ENCODE measurements at places on chromosomes 4 and X.

GRCh38 chr4:53711926-53712325 lies 120.6 kb upstream of the LNX1 start:
- DNase-seq: no peak

DNA sequence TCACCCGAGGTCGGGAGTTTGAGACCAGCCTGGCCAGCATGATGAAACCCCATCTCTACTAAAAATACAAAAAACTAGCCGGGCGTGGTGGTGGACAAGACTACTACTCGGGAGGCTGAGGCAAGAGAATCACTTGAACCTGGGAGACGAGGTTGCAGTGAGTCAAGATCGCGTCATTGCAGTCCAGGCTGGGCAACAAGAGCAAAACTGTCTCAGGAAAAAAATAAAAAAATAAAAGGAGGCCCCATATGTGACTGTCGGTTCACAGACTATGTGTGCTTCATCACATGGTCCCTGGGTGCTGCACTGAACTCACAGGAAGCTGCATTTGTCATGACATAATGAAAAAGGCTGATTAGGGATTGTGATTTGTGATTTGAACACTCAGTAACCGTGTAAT lies 6.4 kb downstream of the TRIML1 start:
- DNase-seq: no peak

DNA sequence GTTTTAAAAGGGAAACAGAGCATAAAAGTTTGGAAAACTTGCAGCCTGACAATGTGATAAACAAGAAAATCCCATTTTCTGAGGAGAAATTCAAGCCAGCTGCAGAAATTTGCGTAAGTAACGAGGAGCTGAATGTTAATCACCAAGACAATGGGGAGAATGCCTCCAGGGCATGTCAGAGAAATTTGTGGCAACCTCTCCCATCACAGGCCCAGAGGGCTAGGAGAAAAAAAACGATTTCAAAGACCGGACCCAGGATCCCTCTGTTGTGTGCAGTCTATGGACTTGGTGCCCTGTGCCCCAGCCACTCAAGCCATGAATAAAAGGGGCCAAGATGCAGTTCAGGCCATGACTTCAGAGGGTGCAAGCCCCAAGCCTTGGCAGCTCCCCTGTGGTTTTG lies 355.4 kb upstream of the NDST3 start:
- DNase-seq: no peak

GRCh38 chrX:84339507-84340364 lies 151.7 kb upstream of the RPS6KA6 start:
- no peak for DNase-seq

- DNase-seq: no peak
Measured at GRCh38 chr4:7134737-7135388, 57.5 kb upstream of the SORCS2 start.

DNA sequence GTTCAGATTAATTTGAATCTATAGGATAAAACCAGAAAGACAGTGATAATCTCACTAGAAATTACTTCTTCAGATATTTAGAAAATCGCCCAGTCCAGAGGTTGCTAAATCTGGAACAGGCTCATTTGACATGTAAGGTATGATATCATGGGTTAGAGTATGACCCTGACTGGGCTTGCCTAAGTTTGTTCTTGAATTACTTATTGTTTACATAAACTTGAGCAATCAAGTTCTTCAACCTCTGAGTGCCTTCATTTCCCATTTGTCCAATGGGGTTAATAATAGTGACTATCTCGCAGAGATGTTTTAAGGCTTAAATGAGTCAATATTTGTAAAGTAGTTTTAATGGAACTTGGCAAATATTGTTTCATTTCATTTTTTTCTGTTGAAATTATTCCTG lies 1947.6 kb upstream of the IGFBP7 start:
- DNase-seq: no peak

DNA sequence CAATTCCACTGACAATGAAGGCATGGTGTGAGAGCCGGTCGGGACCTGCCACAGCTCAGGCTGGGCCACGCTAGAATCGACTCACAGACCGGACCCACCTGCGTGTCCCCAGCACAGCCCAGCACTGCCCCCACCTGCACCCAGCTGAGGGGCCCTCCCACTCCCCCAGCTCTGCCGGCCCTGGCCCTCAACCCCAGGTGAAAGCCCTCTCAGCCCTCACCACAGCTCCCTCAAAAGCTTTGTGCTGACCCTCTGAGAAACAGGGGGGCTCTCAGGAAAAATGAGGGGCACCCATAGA lies 25.1 kb downstream of the GAK start:
- no peak for DNase-seq

GRCh38 chrX:69130439-69130838 lies 34.8 kb downstream of the PJA1 start:
- DNase-seq: no peak
